ENCODE measurements at places on chromosomes 2 and 18.

GRCh38 chr2:237715459-237715947, 83.1 kb upstream of the RBM44 start:
- DNase-seq, result no peak

- DNase-seq, result no peak
These were observed 1033.5 kb upstream of the TMEFF2 start for GRCh38 chr2:193228276-193228675.

GRCh38 chr2:62284471-62284870, 88.6 kb downstream of the B3GNT2 start:
- no peak for DNase-seq

GRCh38 chr2:235011607-235011928, 59.8 kb downstream of the SH3BP4 start:
- DNase-seq, result no peak

DNA sequence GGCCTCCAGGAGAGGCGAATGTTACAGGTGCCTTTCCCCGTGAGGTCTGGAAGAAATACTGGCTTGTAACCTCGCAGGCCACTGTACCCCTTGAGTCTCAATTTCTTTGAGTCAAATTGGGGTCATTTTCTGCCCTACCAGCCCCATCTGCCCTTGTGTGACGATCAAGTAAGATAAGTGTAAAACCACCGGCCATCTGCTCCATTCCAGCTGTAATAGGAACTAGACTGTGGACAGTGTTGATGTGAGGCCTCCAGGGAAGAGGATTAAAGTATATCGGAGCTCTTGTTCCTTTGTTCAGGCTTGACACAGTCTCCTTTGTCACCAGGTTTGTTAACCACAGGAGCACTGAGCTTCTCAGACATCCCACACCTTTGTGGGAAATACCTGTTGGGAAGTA, 65.6 kb downstream of the MRPS9 start:
- DNase-seq, result no peak

- no peak for DNase-seq
These were observed 36.4 kb upstream of the PXDN start for GRCh38 chr2:1780693-1781092.

DNA sequence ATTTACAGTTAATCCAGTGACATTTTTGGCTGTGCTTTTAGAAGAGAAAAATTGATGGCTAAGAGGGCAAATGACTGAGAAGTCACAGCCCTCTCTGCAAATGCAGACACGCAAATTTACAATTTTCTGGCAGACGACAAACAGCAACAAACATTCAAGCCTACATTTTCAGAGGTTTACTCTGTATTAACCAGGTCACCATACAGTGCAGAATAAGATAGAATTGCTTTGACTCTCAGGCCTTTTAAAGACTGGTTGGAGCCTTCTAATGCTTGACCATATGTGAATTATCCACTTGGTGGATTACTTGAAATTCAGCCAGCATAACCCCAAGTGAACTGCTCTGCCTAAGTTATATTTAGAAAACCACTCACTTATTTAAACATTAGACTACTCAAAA, 280.9 kb upstream of the STON1 start:
- no peak for DNase-seq

- no peak for DNase-seq
These were observed 83.0 kb downstream of the STPG4 start for GRCh38 chr2:47072018-47072691.

DNA sequence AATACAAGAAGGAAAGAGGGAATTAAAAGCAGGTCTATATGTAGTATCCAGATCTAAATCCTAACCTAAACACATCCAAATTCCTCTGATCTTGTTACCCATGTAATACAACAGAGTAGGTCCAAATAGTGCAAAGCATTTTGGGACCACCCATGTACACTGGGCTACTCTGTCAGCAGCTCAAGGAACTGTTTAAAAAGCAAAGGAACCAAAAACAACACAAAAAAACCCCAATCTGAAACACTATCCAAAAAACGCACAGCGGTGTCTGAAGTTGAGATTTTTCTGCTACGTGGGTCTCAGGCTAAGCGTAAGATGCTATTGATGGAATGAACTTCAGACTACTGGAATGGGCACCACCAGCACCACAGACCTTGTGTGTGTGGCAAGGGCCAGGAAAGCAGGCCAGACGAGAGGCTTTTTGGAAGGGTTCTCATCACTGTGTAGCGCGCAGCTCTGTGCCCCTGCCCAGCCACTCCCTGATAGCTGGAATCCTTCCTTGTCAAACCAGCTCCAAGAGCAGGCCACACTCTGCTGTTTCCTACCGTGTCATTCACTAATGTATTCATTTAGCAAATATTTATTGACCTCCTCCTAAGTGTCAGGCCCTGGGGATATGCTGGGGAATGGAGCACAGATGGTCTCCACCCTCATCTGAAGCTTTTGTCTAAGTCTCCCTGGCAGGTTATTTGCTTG, 101.4 kb downstream of the COLEC12 start:
- no peak for DNase-seq

GRCh38 chr2:97770445-97770844, 57.1 kb downstream of the ZAP70 start:
- DNase-seq, result no peak

GRCh38 chr2:118817469-118817868, 30.0 kb downstream of the EN1 start:
- DNase-seq, result no peak
